Left colon (tissue), 2 donors: ENCODE measurements at places on chromosomes 7 and 10.

DNA sequence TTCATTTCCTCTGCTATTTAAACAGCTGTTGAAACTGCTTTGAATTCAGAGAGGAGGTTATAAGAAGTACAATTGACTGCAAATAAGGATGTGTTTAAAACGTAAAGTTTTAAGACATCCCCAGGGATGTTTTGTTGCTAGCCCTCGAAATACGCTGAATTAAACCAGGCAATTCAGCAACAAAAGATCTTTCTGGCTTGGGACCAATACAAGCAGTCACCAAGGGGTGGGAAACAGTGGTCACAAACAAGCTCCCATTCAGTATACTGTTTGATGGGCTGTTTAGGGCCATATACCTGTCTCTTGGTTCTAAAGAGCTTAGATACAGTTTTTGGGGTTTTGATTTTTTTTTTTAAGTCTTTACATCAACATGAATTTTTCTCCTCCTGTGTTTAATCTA lies 446.3 kb upstream of the POT1 start:
- no peak for DNase-seq

GRCh38 chr10:57165671-57166070 lies 804.6 kb upstream of the ZWINT start:
- DNase-seq, result no peak

DNA sequence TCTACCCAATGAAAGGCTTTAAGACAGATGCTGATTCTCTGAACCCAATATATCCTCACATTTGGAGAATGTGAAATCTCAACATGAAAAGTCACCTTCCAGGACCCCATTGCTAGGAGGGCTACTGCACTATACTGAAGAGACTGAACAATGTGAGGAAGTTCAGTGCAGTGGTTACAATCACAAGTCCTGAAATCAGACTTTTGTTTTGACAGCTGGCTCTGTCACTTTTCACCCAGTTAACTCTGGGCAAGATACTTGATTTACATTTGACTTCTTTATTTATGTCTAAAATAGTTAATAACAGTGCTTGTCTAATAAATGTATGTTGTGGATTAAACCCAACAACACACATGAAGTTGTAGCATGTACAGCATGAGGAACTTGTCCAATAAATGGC lies 14.8 kb upstream of the VWDE start:
- DNase-seq, result no peak

DNA sequence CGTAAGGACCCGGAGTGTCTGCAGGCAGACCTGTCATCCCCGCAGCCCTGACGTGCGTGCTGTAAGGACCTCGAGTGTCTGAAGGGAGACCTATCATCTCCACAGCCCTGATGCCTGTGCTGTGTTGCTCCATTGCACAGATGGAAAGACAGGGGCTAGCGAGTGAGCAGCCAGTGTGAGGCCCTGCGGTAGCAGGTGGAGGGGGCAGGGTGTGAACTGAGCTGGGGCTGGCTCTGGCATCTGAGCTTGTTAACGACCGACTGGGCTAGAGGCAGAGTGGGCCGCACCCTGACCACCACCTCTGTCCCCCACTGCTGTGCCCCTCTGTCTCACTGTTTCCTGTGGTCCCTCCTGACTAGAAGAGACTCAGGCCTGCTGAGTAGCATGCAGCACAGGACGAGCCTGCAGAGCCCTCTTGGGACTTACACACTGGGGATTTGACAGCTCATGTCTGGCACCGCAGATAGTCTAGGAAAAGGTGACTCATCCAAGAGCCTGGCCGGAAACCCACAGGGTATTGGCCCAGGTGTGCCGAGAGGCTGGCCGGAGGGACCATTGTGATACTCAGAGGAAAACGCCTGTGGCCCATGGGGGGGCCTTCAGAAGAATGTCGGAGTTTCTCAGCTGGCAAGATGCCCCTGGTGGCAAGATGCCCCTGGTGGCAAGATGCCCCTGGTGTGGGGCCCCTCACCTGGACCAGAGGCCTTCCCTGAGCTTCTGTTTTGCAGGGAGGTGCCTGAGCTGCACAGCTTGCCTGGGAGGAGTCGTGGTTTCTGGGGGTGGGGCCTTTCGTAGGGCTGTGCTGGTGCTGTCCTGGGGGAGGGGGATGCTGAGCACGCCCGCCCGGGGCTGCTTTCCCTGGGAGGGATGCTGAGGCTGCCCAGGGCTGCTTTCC lies 34.3 kb downstream of the INPP5A start:
- peak; percentile 70 for DNase-seq

DNA sequence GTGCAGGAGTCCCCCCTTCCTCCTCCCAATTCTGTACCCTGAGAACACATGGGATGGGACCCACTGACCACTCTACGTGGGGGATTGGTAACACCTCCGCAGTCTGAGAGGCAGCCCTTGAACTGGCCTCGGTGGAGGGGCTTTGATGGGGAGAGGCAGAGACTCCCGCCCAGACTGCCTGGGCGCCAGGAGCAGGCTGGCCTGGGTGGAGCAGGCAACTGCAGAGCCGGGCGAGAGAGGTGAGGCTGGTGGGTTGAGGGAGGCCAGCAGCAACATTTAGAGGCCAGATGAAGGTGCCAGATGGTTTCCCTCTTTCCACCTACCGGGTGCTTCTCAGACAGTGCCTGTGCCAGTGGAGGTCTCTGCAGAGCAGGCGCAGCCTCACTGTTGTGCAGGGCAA lies 30.7 kb upstream of the ZNF467 start:
- DNase-seq, result no peak

DNA sequence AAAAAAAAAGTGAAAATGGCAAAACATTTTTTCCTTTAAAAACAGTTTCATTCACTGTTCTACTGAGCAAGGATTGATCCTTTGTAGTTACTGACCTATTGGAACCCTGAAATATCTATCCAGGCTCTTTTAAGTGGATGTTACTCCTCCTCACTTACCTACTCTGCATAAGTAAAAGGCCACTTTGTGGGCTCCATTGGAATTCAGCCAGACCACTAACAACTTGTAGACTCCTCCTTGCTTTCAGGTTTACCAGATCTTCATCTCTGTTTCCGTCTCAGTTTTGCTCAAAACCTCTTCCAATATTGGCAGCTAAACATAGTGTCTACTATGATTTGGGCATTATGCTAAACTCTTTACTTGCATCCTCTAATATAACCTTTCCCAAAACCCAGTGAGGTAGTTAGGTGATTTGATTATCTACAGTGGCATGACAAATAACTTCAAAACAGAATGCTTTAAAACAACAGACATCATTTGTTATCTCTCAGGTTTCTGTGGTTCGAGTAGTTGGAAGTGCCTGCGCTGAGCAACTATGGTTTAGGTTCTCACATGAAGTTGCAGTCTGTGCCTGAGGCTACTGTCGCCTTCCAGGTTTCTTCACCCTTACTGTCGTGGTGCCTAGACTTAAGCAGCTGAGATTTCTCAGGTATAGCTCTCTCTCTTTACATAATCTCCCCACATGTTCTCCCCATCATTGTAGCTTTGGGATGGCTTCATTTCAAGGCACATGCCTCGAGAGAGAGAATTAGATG lies 698.2 kb downstream of the REEP3 start:
- no peak for DNase-seq

DNA sequence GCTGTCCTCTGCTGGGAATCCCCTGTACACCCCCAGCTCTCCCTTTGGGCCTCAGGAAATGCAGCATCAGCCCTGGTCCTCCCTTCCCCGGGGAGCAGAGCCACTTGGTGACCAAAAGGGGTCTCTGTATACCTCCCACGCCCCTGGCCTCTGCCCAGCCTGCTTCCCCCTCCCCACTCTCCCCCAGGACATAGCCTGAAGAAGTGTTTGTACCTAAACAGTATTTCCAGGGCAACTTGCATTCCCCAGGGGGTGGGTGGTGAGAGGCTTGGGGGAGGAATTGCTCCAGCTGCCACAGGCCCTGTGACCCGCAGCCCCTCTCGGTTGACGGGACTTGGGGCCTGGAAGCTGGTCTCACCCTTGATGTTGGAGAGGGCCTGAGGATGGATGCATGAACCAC lies 39.3 kb downstream of the TMEM270 start:
- DNase-seq, result no peak

- no peak for DNase-seq
Measured at GRCh38 chr10:2980791-2981360, 86.5 kb upstream of the PFKP start.

DNA sequence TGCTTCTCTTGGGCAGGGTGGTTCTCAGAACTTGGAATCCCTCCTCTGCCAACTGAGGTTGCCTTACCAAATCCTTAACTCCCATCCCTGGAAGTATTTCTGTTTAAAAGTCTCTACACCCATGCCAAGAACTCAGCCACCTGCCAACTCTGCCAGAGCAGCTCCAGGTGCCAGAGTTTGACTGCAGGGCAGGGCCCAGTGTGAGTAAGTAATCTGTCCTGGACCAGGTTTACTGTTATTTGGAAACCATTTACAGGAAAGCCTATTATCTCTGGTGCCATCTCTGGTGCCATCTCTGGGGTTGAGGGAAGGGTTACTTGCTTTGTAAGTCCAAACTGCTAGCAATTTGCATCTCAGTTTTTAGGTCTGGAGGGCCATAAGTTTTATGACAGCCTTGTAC lies 2.5 kb downstream of the TSPAN15 start:
- no peak for DNase-seq

DNA sequence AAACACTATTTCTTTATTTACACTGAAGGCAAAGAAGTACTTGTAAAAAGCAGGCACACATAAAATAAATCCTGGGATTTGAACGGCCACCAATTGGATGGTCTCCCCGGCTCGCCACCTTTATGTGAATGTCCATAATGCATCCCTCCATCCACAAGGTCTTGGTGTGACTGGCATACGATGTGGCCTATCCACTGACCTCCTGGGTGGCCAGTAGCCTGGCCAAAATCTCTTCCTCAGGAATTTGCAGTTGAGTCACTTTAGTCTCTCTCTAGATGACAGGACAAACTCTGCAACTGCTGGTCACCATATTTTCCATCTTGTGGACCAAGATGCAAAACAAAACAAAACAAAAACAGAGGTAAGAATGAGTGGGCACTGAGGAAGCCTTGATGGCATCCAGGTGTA lies 39.1 kb downstream of the CDK1 start:
- peak; percentile 7 for DNase-seq

DNA sequence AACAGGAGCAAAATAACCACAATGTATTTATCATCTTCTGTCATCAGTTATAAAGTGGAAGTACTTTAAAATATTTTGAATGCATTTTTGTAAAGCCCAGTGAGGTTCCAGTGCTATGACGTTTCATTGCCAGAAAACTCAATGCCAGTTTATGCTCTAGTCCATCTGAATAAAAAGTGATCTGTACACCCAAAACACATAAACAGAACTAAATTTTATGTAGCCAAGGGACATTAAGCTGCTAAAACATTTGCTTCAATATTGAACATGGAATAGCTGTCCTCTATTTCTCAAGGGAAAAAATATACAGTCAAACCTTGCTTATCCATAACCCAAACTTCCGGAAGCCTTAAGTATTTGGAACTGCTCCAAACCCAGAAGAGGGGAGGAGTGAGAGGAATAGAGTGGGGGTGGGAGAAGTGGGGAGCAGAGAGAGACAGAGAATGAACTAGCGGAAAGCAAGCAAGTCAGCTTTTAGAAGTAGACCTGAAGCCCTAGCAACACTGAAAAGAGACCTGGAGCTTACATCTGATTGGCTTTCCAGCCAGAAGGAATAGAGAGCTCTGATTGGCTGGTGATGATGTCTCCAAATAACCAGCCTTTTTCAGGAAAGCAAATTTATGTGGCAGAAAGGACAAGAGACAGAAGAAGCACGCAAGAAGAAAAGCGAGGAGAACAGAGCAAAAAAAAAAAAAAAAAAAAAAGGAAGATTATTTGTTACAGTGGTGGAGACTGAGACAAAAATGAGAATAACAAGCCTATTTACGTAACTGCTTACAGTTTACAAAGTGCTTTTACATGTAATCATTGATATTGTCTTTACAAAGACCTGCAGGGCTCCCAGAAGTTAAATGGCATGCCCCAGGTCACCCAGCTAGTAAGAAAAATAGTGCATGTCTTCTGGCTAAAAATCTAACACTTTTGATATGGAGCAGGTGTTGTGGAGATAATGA lies 196.0 kb downstream of the RNLS start:
- DNase-seq, result no peak

GRCh38 chr10:123027861-123028260 lies 19.1 kb downstream of the ACADSB start:
- DNase-seq, result no peak

- DNase-seq, result no peak
Measured at GRCh38 chr7:82175319-82175718, 268.3 kb downstream of the CACNA2D1 start.

GRCh38 chr7:146004805-146005204 lies 111.8 kb upstream of the CNTNAP2 start:
- no peak for DNase-seq

- DNase-seq, result no peak
Measured at GRCh38 chr7:95822717-95823116, 50.4 kb downstream of the DYNC1I1 start.

DNA sequence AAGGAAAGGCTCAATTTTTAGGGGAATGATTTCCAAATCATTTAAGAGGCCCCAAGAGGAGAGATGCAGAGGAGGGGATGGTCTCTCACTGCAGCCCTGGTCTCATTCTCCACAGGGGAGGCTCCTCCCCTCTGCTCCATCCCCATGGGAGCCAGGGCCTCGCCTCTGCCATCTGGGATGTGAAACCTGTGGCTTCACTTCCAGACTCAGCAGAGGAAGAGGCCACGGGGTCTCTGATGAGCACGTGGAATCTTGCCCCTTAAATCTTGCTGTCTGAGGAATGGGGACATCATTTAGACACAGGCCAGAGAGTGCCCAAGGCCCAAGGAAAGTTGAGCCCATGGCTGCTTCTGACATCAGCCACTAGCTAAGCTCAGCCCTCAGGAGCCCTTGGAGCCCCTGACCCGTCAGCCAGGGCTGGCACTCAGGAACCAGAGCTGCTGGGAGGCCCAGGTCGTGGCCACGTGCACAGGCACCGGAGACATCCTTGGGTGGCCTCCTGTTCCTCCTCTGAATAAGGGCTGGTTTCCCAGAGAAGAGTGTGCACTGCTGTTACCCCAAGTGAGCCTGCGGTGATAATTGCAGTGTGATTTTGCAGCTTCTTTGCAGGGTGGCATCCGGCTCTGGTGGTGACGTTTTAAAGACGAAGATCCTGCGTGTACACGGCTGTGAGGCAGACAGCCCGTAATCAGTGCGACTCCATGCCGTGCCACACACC lies 50.5 kb downstream of the VIPR2 start:
- DNase-seq, result no peak

DNA sequence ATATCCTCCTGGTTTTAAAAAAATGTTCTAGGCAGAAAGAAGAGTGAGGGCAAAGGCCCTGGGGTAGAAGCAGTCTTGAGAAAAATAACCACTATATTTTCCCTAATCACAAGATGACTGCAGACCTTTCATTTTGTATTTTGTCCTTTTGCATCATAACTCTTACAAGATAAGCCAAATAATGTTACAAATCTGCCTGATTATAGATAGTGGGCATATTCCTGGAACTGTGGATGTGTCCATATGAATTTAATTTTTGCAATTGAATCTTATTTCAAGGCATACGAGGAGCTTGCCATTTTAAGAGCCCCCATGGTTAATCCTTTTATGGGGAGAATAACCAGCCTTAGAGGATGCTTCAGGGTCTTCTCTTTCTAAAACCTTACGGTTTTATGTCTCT lies 102.7 kb downstream of the ADRA2A start:
- DNase-seq, result no peak

GRCh38 chr10:110009736-110010475 lies 2.1 kb downstream of the ADD3 start:
- no peak for DNase-seq
